ENCODE measurements at places on chromosomes 12 and 14. TPM values are rescaled to one million over a fixed set of nuclear protein-coding genes. Genes with fewer than 3 reads are reported as not detected.

DNA sequence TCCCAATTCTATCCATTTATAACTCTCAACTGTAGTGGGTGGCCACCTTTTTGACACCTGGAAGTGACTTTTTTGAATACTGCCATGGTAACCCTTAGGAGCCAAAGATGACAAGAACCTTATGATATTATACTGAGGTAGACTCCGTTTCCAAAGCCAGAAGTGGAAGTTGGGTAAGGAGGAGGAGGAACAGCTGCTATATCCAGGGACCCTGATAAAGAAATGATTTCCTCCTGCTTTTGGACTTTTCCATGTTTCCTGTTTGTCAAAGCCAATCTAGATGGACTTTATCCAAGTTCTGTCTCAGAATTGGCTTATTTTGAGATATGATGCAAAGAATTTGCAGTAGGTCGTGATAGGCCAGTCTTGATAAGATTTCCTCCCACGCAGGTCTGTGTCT lies 14.3 kb downstream of the TRIM9 start:
- peaks cover 12% of the 10 kb centered on the region for H3K4me1 ChIP-seq
- no peak overlapping the region for H3K4me3 ChIP-seq
- no peak for DNase-seq
- H3K27me3 ChIP-seq: no peaks in the 10 kb centered on the region
- H3K36me3 ChIP-seq: no peaks in the 10 kb centered on the region
- no peak overlapping the region for H3K27ac ChIP-seq

The PPP2R5E gene
- 64.3 TPM for total RNA-seq

DNA sequence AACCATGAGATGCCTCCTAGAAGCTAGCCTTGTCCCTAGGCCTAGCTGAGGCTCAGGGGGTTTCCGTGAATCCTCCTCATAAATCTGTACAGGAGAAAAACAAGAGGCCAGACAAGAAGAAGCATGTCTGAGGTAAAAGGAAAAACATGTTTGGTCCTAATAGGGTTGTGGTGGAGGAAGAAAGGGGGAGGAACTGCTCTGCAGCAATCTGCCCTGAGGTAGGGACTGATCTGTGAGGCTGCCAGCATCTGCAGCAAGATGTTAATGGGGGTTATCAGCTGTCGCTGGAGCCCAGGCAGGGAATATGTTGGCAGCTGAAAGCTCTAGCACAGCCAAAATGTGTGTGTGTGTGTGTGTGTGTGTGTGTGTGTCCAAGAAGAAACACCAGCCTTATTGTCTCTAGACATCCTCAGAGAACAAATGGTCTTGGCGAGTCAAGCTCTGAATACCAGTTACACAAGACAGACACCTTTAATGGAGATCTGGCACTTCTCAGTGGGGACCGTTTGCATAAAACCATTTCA lies 218.5 kb downstream of the NUAK1 start:
- no peak for DNase-seq
- H3K4me1 ChIP-seq: no peaks in the 10 kb centered on the region
- no peaks in the 10 kb centered on the region for H3K36me3 ChIP-seq
- H3K4me3 ChIP-seq: no peak overlapping the region
- no peak overlapping the region for H3K27ac ChIP-seq
- no peaks in the 10 kb centered on the region for H3K27me3 ChIP-seq

DNA sequence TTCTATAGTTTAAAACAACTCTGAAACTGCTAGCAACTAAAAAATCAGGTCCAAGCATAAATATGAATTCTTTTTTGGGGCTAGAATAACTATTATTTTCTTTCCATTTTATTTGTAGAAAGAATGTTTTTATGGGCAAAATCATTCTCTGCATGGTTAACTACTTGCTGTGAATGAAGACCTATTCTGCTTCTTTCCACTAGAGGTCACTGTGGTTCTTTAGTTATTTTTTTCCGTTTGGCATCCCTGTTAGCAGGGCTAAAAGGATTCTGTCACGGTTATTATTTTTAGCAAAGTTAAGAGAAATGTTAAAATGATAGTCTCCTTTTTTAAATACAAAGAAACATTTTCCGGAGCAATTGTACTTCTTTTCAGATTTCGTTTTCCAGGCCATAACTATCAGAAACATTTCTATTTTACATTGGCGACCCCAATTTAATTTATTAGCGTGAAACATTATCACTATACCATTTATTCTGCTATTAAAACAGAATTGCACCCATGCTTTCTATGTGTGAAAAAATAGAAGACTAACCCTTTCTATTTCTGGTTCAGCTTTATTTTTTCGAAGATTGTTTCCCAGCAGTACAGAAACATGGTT lies 404.8 kb downstream of the ATP23 start:
- no peaks in the 10 kb centered on the region for H3K27me3 ChIP-seq
- H3K27ac ChIP-seq: no peak overlapping the region

GRCh38 chr14:50772412-50772811 lies 58.5 kb downstream of the NIN start:
- peaks cover 26% of the 10 kb centered on the region for H3K36me3 ChIP-seq
- no peak for DNase-seq
- no peak overlapping the region for H3K4me3 ChIP-seq
- H3K4me1 ChIP-seq: peaks cover under 1% of the 10 kb centered on the region

GRCh38 chr12:5521456-5522325 lies 89.8 kb downstream of the NTF3 start:
- no peaks in the 10 kb centered on the region for H3K36me3 ChIP-seq
- H3K27me3 ChIP-seq: peaks cover 8% of the 10 kb centered on the region
- H3K27ac ChIP-seq: no peak overlapping the region
- H3K4me3 ChIP-seq: no peak overlapping the region
- H3K4me1 ChIP-seq: no peaks in the 10 kb centered on the region

- H3K36me3 ChIP-seq: no peaks in the 10 kb centered on the region
- peaks cover 11% of the 10 kb centered on the region for H3K4me1 ChIP-seq
- no peak overlapping the region for H3K4me3 ChIP-seq
- H3K27ac ChIP-seq: no peak overlapping the region
- H3K27me3 ChIP-seq: no peaks in the 10 kb centered on the region
Observed at GRCh38 chr12:51752234-51752889, 96.2 kb downstream of the FIGNL2 start.
